GM12891 (cell line): ENCODE measurements at places on chromosomes 7 and 10.
A peak's percentile ranks its signal among the peaks of the same experiment; 100 is the strongest.

GRCh38 chr7:38524786-38525185 lies 106.4 kb downstream of the AMPH start:
- no peak for DNase-seq

DNA sequence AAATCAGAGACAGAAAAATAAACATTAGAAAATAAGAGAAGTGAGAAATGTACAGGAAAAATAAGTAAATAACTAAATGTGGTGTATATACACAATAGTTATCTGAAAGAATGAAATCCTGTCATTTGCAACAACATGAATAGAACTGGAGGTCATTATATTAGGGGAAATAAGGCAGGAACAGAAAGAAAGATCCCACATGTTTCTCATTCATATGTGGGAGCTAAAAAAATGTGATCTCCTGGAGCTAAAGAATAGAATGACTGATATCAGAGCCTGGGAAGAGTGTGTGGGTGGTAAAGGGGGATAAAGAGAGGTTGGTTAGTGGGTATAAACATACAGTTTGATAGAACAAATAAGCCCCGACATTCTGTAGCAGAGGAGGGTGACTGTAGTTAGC lies 27.3 kb downstream of the PLXDC2 start:
- DNase-seq, result no peak

- no peak for DNase-seq
Measured at GRCh38 chr7:111174510-111174909, 83.6 kb downstream of the LRRN3 start.

- peak; percentile 68 for DNase-seq
Measured at GRCh38 chr10:30027057-30028005, 32.1 kb downstream of the JCAD start.

GRCh38 chr10:112792487-112793201 lies 157.4 kb upstream of the TCF7L2 start:
- DNase-seq, result no peak

GRCh38 chr10:90308223-90308622 lies 549.6 kb downstream of the HTR7 start:
- DNase-seq, result no peak

- no peak for DNase-seq
Measured at GRCh38 chr7:128398016-128398840, 11.6 kb downstream of the IMPDH1 start.

DNA sequence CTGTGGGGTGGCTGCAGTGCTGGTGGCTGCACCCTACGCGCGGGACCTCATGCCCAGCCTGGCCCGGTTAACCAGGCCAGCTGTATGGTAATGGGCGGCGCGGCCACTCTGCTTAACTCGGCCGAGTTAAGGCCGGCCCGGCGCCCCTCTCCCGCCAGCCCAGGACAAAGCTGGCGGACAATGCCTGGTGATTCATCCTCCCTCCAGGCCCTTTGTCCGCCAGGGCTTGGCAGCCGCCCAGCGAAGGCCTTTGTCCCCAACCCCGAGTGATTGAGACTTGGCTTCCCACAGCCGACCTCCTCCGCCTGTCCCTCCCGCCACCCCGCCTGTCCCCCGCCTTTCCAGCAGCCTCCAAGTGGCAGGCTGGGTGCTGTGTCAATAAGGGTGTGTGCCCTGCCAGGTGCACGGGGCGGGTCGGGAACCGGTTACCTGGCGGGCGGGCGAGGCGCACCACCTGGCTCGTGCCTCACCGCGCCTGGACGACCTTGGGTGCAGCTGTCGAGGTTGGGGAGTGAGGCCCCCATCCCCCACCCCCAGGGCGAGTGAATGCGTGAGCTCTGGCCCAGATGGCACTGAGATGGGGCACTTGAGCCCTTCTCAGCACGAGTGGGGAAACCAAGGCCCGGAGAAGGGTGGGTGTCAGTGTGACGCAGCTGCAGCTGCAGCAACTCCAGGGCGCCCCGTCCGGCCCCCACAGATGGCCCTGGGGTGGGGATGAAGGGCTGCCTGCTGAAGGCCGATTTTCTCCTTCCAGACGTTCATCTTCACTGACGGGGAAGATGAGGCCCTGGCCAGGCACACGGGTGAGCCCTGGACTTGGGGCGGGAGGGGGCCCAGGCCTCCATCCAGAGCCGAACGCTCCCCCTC lies 4.6 kb downstream of the LFNG start:
- DNase-seq, result no peak

GRCh38 chr10:5561704-5562645 lies 37.2 kb downstream of the CALML3 start:
- DNase-seq, result no peak

DNA sequence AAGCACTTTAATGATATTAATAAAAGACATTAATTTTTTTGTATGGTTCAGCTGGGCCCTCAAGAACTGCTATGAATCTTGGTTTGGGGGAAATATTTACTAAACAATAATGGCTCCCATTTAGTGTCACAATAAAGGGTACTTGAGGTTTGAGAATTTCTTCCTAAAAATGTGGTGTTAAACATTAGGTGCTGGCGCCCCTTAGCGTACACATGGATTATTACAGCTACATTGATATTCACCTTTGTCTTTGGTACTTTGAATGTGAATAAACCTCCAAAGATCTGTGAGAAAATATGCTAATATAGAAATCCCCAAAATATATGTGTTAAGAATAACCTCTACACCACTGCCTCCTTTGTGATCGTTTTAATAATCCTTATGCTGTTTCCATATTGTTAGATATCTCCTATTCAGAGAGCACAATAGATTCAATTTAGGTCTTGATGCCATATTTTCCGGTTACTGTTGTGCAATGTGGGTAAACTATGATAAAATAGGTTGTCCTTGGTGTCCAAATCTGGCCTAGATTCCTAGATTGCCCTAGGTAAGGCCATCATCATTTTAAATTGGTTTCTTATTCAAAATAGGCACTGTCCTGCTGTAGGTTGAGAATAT lies 161.8 kb upstream of the CACNA2D1 start:
- DNase-seq, result peak; percentile 2

DNA sequence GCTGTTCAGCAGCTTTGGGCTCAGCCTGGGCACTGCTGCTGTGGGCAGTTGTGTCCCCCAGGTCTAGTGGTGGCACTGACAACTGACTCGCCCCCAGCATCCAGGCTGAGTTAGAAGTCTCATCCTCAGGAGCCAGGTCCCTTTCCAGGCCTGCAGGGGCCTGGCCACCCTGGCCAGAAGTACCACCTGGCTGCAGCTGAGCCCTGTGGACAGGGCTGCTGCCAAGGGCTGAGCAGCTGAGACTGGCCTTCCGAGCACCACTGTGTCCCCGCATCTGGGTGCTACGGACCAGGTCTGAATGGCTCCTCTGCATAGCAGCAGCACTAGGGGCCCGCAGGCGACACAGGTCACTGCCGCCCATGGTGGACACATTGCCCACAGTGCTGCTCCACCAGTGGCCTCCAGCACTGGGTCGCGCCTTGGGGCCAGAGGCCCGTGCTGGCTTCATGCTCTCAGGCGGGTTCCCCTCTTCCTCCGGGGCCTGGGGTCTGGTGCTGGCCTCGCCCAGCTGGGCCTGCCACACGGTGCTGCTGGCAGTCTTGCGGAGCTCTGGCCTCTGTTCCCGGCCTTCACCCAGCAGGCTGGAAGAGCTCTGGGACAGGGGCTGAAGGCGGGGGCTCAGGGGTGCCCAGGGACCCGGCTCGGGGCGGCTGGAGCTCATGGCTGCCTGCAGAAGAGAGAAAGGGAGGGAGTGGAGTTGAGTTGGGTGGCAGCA lies 6.2 kb downstream of the GPRIN2 start:
- peak; percentile 23 for DNase-seq

GRCh38 chr7:378041-378420 lies 88.1 kb downstream of the FOXL3 start:
- DNase-seq, result no peak

GRCh38 chr10:47442351-47442750 lies 41.6 kb downstream of the ANXA8 start:
- DNase-seq, result no peak

DNA sequence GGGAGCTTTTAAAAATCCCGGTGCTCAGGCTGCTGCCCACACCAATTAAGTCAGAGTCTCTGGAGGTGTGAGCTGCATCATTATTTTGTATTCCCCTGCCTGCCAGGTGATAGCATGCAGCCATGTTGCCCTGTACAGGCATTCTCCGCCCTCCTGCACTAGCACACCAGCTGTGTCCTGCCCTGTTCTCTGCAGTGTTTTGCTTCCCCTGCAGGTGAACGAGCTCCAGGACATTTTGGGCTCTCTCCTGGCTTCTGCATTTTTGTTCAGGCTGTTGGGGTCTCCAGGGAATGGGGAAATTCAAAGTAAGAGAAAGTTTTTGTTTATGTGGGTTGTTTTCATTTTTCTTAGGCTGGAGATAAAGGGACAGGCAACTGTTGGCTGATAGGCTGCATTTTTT lies 271.0 kb upstream of the COBL start:
- DNase-seq, result no peak

GRCh38 chr7:22663721-22664120 lies 63.3 kb upstream of the IL6 start:
- no peak for DNase-seq

DNA sequence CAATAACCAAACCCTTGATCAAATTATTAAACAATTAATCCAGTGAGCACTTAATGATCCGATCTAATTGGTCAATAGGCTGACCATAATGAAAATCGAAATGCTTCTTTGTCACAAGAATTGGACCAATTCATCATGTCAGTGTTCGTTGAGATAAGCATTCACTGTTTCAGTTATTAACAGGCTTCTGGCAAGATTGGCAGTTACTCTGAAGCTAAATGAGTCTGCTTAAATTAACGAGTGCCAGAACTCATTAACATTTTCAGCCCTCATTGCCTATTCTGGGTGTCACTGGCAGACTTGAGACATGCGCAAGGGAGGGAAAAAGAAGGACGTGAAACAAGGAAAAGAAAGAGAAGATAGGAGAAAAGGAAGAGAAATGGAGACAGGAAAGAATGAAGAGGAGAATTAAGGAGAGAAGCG lies 30.7 kb upstream of the SLC26A3 start:
- no peak for DNase-seq

GRCh38 chr10:17075533-17076359 lies 53.9 kb downstream of the CUBN start:
- no peak for DNase-seq

DNA sequence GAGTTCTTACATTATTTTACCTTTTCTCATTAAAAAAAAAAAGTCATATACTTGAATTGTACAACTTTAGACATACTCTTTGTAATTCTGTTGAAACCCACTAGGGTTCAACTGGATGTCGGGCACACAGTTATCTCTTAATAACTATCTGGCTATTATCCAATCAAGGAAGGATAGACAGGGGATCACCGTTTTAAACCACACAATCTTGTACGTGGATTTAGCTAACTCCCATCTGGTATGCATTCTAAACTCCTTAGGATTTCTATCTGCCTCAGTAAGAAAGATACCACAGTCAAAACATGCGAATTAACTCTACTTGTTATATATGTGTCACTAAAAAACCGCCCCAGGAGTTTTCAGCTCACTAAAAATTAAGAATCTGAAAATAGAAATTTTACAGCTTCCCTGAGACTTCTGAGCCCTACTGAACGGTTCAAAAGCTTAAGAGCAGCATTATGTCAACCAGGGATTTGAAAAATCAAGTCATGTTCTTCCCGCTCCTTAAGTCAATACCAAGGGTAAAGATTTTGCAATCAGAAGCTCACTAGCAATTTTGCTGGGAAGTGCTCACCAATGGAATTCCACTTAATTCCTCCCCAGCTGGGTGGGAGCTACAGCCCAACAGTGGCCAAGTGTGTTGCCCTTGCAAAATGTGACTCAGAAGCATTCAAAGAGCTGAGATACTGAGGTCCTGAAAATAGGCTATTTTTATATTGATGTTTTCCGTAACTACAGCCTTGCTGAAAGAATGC lies 267.0 kb downstream of the FRMD4A start:
- DNase-seq, result no peak

GRCh38 chr7:47526466-47526865 lies 55.4 kb downstream of the TNS3 start:
- no peak for DNase-seq

DNA sequence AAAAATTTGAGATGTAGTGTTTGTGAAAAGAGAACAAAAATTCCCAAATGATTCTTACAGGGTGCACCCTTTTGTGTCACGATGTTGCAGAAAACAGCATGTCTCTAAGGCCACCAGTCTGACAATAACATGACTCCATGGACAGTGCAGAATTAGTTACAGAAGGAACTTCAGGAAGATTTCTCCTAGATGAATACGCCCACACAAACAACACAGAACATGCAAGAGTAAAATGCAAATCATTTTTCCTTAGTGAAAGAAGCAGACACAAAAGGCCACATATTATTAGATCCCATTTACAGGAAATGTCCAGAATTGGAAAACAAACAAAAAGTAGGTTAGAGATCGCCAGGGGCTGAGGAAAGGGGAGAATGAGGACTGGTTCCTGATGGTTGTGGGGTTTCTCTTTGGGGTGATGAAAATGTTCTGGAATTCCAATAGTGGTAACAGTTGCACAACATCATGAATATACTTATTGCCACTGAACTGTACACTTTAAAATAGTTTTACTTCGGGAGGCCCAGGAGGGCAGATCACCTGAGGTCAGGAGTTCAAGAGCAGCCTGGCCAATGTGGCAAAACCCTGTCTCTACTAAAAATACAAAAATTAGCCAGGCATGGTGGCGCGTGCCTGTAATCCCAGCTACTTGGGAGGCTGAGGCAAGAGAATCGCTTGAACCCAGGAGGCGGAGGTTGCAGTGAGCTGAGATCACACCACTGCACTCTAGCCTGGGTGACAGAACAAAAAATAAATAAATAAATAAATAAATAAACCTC lies 10.2 kb downstream of the ZC3HAV1 start:
- no peak for DNase-seq
